ENCODE measurements at places on chromosomes 5 and 9.

DNA sequence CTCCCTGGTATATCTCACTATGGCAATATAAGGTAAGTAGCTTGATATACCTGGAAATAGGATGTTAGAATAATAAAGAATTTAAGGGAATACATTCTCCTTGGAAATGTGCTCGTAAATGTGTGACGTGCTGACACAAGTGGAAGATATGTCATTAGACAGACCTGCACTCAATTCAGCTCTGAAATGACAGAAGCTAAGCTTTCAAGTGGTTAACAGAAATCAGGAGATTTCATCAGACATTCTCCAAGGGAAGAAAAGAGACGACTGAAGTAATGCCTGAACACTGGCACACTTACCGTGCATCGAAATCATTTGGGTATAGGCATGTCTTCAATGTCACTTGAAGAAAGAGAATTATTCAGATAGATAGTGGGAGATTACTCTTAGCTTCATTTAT is 933.3 kb upstream of the CTNND2 start:
- DNase-seq: no peak

- no peak for DNase-seq
These were observed 119.9 kb downstream of the ADAMTS2 start for GRCh38 chr5:179225387-179225786.

- DNase-seq: no peak
These were observed 11.0 kb upstream of the DENND1A start for GRCh38 chr9:123940721-123941523.

DNA sequence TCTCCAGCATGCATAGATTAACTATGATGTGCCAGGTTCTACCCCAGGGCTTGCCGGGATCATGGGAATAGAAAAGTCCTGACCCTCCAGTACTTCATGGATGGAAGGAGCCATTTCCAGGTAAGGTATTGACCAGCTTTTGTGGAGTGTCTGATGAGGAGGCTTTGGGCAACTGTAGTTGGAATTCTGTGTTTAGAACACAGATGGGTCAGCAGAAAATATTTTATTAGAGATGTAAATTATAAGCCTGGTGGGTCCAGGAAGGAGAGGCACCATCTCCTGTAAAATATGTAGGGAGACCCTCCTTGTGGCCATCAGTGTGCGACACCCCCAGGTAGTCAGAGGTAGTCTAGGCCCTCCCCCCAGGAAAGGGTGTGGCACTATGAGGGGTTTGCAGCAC is 156.2 kb downstream of the IRX1 start:
- DNase-seq: no peak

DNA sequence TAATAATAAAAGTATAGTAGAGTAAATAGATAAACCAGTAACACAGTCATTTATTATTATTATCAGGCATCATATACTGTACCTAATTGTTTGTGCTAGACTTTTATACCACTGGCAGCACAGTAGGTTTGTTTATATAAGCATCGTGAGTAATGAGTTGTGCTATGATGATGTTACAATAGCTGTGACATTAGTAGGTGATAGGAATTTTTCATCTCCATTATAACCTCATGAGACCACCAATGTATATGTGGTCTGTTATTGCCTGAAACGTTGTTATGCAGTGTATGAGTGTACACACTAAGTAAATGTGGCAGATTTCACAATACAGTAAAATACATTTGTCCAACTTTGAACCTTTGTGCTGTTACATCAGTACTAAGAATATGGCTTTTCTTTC is 72.7 kb upstream of the SPATA31D4 start:
- no peak for DNase-seq

DNA sequence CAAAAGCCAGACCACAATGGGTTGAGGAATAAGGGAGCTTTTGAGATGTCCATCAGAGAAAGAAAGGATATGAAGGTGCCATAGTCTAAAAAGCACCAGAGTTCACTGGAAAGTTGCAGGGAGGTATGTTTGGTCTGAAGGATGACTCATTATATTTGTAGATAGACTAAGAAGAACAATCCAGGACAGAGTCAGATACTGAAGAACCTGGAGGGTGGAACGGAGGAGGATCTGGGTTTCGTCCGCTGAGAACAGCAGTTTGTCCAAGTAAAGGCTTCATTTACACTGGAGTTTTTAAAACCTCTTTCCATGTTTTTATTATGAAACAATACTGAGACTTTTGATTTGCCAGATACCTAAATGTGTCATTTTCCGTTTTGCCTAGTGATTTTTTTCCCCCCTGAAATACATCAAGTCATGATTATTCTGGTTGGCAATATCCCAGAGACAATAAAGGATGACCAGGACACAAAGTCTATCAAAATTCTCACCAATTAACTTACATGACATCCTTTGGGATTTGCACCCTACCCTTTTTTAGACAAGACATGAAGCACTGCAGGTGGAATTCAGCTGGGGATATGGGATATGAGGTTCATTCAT is 219.9 kb downstream of the MLLT3 start:
- DNase-seq: no peak

DNA sequence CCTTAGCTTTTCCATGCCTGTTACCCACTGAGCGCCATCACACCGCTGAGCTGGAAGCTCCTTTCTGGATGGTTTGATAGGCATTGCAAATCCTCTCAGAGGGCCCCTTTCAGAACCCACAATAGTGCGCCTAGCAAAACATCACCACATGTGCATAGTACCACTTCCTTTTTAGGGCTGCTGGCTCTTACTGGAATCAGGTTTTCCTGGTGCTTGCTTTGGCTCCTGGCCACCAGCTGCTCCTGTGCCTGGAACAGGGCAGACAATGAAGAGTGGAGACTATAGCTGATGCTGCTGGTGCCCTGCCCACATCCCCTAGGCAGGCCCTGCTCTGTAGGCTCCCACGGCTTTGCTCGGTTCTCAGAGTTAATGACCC is 163.6 kb upstream of the SEMA6A start:
- DNase-seq: no peak

DNA sequence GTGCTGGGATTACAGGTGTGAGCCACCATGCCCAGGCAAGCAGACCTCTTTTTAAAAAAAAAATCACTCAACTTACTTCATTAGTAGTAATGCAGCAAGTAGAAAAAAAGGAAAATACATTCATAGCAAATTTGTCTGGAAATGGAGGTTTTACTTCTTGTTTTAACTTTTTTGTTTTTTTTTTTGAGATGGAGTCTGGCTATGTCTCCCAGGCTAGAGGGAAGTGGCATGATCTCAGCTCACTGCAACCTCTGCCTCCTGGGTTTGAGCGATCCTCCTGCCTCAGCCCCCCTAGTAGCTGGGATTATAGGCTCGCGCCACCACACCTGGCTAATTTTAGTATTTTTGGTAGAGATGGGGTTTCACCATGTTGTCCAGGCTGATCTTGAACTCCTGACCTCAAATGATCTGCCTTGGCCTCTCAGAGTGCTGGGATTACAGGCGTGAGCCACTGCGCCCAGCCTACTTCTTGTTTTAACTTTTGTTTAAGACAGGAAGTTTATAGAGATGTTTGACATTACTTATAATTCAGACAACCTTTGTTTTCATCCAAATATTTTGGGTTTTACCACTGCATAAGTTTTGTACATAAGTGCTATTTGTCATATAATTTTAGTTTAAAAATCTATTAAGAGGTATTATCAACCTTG is 26.5 kb downstream of the UBE2R2 start:
- DNase-seq: no peak

GRCh38 chr5:95733107-95733665 is 2.0 kb downstream of the RHOBTB3 start:
- no peak for DNase-seq

- DNase-seq: no peak
These were observed 215.2 kb downstream of the TLE1 start for GRCh38 chr9:81474125-81474524.

DNA sequence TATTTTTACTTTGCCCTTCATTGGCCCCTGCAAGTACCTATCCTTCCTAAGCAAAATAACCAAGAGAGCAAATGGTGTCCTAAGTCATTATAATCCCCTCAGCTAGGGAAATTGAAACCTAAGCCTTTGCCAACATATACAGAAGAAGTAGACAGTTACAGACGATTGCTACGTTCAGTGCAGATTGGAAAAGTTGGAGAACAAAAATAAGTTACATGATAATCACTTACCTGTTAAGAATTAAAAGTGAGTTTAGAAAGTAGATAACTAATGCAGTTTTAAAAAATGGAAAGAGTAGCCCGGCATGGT is 244.8 kb downstream of the MPDZ start:
- DNase-seq: no peak

Measured in activated CD8-positive, alpha-beta memory T cell treated with anti-CD3 and anti-CD28 coated beads for 1 hour (primary cell).